ENCODE measurements at places on chromosomes 1 and 21. TPM values are rescaled to one million over a fixed set of nuclear protein-coding genes. Genes with fewer than 3 reads are reported as not detected.

The SHE gene
- 0.06 TPM for total RNA-seq

The CCDC30 gene
- 4.3 TPM for total RNA-seq

The SYT2 gene
- total RNA-seq = not detected

The DNAJC6 gene
- total RNA-seq = 3.0 TPM

The LEFTY2 gene
- total RNA-seq = not detected

The TXNDC12 gene
- 26.1 TPM for total RNA-seq

The CLCA4 gene
- not detected for total RNA-seq

The SPRR2F gene
- total RNA-seq = not detected

The MIXL1 gene
- total RNA-seq = not detected

The HCRTR1 gene
- total RNA-seq = not detected

The NMNAT1 gene
- total RNA-seq = 7.1 TPM

The ADAMTSL4 gene
- 0.49 TPM for total RNA-seq

The ZNF648 gene
- total RNA-seq = not detected

The GLIS1 gene
- not detected for total RNA-seq

The INAVA gene
- 0.09 TPM for total RNA-seq

The NCAM2 gene
- 0.46 TPM for total RNA-seq

The TMEM82 gene
- total RNA-seq = not detected

The CRNN gene
- total RNA-seq = not detected

The CCDC24 gene
- 0.50 TPM for total RNA-seq

The NME7 gene
- total RNA-seq = 8.0 TPM

The FNDC10 gene
- total RNA-seq = 6.3 TPM

The BNIPL gene
- total RNA-seq = 2.6 TPM

The BSND gene
- not detected for total RNA-seq

The NPR1 gene
- total RNA-seq = not detected

The CCDC17 gene
- 5.9 TPM for total RNA-seq

The CD53 gene
- total RNA-seq = 405 TPM

The NUAK2 gene
- 15.0 TPM for total RNA-seq

The KRTAP10-6 gene
- not detected for total RNA-seq

The NR5A2 gene
- not detected for total RNA-seq

The USF1 gene
- 95.7 TPM for total RNA-seq

The AKR7A2 gene
- 32.0 TPM for total RNA-seq

The CFAP126 gene
- not detected for total RNA-seq

The TP73 gene
- not detected for total RNA-seq
